A172 (cell line): ENCODE measurements at places on chromosomes 7 and 10.

- DNase-seq: no peak
Measured at GRCh38 chr10:97128039-97128492, 57.7 kb downstream of the SLIT1 start.

GRCh38 chr10:45473126-45473525 lies 99.1 kb downstream of the ALOX5 start:
- DNase-seq: no peak

DNA sequence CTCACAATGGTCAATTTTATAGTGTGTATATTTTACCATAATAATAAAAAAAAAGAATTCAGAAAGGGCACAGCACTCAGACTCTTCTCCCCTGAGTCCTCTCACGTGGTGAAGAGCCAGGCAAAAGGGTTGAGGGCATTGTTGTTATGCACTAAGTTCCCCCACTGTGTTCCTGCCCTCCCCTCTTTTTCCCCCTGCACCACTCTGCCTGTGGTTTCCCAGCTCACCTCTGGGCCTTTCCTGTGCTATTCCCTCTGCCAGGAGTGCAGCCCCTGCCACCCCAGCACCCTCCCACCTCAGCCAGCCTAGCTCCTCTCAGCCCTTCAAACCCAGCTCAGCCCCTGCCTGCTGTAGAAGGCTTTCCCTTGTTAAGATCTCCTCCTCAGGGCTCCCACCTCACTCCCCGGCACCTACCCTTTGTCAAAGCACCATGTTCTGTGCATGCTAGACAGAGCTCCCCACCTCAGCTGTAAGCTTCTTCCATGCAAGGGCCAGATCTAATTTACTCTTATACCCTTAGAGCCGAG lies 108.5 kb downstream of the KCNMA1 start:
- no peak for DNase-seq

- no peak for DNase-seq
Measured at GRCh38 chr10:100327007-100327717, 2.9 kb downstream of the PKD2L1 start.

- DNase-seq: no peak
Measured at GRCh38 chr10:13823709-13824405, 237.1 kb downstream of the PRPF18 start.

GRCh38 chr10:20887706-20888555 lies 9.2 kb downstream of the NEBL start:
- no peak for DNase-seq

- DNase-seq: no peak
Measured at GRCh38 chr7:80410081-80410480, 101.8 kb downstream of the GNAT3 start.

GRCh38 chr7:138542183-138542582 lies 82.1 kb downstream of the TRIM24 start:
- DNase-seq: no peak

- peak; percentile 58 for DNase-seq
Measured at GRCh38 chr7:73893342-73894101, 32.6 kb downstream of the TMEM270 start.

DNA sequence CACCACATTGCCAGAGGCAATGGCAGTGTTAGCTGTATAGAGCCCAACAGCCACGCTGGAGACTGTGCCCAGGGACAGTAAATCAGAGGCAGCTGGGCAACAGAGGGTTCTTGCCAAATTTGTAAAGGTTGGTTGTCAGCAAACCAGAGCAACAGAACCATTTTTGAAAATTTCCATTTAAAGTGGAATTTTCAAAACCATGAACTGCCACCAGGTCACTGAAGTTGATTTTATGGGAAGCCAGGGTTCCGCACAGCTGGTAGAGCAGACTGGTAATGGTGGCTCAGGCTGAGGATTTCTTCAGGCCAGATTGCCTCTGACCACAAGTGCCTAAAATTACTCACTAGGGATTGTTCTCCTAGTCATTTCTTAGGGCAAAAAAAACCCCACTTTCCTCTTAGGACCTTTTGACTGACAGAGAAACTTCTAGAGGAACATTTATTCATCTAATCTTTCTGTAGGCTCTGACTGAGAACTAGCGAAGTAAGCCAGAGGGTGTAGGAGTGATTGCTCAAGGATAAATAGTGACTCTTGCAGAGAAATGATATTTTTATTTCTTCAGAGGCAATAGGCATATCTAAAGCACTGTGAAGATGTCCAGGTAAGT lies 342.4 kb downstream of the BBS9 start:
- DNase-seq: no peak

DNA sequence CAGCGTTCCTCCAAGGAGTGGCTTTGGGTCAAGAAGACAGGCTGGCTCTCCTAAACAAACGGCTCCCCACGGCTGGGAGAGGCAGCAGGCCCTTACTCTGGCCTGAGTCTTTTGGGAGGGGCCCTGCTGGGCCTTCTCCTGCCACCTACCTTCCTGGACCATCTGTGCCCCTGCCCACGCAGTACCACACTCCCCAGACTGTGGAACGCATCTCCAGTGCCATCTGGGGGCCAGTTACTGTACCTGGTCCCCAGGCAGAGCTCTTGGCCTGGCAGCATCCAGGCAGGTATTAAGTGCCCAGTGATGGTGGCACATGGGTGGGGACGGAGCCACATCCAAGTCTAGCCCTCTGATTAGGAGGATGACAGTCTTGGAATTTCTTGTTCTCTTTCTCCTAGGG lies 14.4 kb downstream of the ALKBH4 start:
- no peak for DNase-seq

DNA sequence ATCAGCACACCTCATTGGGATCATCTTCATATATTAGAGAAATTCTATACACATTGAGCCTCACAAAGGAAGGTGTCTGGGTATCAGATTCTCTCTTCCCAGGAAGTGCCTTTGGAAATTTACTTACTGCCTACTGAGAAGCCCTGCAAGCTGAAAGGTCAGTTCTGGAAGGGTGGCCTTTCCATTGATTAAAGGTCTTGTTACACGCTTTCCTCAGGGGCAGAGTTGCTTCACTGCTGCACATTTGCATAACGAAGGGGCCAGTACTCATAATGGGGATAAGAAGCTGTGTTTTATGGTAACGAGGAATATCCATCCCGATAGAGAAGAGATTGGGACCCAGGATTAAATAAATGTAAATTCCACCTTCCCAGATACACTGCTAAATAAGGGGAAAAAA lies 19.4 kb upstream of the IL15RA start:
- no peak for DNase-seq

DNA sequence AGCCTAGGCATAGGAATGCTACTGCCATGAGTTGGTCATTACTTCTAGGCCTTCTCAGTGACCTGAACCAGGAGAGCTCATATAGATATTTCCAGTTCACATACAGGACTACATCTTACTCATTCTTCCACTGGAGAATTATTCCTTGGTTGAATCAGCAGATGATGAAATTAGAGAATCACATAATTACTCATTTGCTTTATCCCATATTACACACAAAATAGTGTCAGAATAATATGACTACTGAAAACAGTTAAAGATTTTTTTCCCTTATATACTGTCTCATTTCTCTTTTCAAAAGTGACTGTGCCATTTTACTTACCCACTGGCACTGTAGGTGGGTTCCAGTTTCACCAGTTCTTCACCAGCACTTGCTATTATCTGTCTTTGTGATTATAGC lies 18.5 kb downstream of the BMS1 start:
- DNase-seq: no peak

GRCh38 chr10:79314761-79315601 lies 32.3 kb upstream of the PPIF start:
- DNase-seq: no peak

GRCh38 chr7:139328375-139328774 lies 12.8 kb upstream of the FMC1 start:
- peak; percentile 66 for DNase-seq

GRCh38 chr7:132575419-132575981 lies 770 bp downstream of the PLXNA4 start:
- no peak for DNase-seq

DNA sequence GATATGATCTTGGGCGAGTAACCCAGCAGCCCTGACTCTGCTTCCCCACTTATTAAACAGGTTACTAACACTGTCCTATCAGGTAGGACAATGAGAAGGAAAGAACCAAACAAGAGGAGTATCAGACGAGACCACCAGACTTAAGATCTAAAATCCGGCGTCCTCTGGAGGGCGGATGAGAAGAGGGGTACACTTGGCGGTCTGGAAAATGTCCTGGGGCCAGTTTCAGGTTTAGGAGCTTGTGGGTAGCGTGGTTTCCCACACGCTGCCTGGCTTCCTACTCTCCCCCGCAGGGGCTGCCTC lies 635 bp downstream of the ZNF32 start:
- no peak for DNase-seq

GRCh38 chr10:12960941-12961340 lies 40.6 kb downstream of the CCDC3 start:
- no peak for DNase-seq

GRCh38 chr10:82910301-82910700 lies 1035.3 kb downstream of the NRG3 start:
- no peak for DNase-seq

DNA sequence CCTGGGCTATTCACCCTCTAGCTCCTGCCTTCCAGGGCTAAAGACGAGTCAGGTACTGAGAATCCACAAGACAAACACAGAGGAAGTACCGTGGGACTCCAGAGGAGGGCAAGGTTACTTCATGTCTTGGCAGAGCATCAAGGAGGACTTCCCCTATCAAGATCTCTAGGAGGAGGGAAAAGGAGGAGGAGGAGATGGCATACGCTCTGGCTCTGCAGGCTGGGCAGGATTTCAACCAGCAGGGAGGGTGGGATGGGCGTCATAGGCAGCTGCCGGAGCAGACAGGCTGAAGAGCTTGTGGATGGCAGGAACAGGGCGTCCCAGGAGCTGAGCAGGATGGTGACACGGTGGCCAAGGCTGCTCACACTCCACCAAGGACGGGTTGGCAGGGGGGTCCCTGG lies 21.3 kb downstream of the MDH2 start:
- peak; percentile 99 for DNase-seq

GRCh38 chr10:60759181-60759580 lies 19.1 kb upstream of the CDK1 start:
- no peak for DNase-seq

GRCh38 chr7:115410972-115411686 lies 489.2 kb downstream of the MDFIC start:
- no peak for DNase-seq

- DNase-seq: no peak
Measured at GRCh38 chr10:49397036-49397999, 1.4 kb upstream of the DRGX start.

DNA sequence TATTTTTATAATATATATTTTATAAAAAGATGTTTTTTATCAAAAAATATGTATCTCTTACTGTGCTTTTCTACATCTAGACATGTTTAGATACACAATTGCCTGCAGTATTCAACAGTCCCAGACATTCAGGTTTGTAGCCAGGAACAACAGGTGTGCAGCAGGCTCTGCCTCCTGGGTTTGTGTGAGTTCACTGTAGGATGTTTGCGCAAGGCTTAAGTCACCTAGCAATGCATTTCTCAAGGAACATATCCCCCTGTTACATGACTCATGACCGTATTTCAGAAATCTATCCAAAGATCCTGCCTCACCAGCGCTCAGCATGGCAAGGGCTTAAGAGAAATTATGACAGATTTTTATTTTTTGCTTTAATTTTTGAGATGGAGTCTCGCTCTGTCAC lies 41.5 kb downstream of the PITRM1 start:
- DNase-seq: peak; percentile 18

- DNase-seq: no peak
Measured at GRCh38 chr10:95792874-95793285, 36.9 kb downstream of the ENTPD1 start.

DNA sequence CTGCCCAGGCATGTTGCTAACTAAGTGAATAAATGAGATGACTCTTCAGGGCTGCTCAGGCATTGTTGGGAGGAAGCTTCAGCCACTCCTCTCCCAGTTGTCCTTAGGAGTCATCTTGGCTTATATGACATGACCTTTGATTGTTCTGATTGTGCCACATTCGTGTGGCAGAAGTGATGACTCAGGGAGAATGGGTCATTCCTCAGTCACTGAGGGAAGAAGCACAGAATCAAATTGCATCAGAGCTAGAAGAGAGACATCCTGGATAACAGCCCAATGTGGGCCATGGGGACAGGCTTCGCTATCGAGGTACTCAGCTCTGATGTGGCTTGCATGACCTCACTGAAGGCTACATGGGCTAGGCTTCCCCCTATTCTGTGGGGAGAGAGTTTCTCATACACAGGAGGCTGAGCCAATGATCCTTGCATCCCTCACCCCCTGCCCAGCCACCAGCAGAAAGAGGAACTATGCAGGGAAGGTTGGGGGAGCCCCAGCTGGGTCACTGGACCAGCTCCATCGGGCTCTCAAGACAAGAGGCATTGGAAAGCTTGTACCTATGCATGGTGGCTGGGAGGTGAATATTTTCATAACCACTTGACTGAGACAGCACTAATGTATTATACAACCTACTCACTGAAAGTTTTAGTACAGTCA lies 6.0 kb upstream of the HMX3 start:
- no peak for DNase-seq

DNA sequence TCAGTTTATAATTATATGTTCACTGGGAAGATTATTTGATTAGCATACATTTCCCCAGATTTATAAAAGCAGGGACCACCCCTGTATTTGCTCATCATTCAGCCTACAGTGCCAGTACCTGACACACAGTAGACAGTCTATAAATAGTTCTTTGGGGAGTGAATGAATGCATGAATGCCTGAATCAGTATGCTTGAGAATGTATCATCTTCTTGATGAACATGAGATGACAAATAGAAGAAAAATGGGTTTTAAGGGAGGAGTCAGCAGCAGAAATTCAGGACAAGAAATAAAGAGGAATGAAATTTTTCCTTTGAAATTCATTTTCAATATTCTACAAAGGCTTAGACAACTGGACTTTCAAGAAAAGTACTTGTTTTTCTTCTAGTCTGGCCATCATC lies 295.8 kb upstream of the LRRTM3 start:
- no peak for DNase-seq

GRCh38 chr10:116632596-116633215 lies 12.0 kb downstream of the PNLIPRP2 start:
- no peak for DNase-seq

DNA sequence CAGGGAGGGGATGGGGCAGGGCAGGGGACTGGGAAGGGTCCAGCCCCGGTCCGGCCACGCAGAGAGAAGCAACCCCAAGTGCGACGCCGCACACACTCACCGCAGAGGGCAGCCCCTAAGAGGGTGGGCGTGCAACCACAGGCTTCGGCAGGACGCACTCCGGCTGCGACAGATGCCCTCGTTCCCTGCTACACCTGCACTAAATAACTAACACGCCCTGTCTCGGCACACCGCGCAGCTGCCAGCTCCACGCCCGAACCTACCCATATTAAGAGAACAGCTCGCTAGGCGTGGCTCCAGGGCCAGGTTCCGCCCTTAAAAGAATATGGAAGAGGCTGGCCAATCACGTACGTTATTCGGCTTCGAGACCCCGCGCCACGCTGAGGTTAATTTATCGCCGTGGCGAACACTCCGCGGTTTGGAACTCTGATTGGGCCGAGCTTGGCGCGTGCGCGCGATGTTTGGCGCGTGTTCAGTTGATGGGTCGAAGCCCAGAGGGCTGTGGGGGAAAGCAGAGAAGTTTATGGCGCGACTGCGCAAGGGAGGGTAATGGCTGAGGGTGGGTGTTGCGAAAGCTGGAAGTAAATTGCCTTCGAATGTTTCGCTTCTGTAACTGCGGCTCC lies 91.1 kb downstream of the OR13A1 start:
- no peak for DNase-seq

GRCh38 chr7:42017349-42017986 lies 219.5 kb downstream of the GLI3 start:
- no peak for DNase-seq

GRCh38 chr7:18831419-18831818 lies 286.0 kb downstream of the TWIST1 start:
- no peak for DNase-seq

GRCh38 chr7:26360650-26361049 lies 69.0 kb downstream of the SNX10 start:
- DNase-seq: no peak
